ENCODE measurements at places on chromosomes 3 and 15.

DNA sequence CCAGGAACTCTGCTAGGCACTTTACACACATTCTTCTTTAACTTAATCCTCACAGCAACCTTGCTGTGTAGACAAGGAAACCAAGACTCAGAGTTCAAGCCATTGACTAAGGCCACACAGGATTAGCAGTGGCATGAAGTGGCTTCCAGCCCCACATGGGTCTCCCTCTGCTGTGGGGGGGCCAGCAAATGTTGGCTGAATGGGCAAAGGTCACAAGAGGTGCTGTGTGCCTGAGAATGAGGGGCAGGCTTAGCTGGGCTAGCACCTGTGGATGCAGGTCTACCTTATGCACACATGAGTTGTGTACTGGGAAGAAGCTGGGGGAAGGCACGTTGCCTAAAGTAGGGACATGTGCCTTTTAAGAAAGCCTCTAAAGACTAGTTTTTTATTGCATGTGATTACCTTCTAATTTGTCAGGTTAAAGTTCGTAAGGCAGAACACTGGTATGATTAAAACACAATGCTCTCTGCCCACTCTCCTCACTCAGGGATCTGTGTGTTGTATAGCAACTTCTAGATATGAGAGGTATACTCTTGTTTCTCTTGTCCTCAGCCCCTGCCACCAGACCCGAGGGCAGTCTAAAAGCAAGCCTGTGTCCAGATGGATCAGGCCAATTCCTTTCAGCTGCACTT lies 10.9 kb downstream of the BAHD1 start:
- no peak overlapping the region for H3K4me3 ChIP-seq
- H3K27ac ChIP-seq = no peak overlapping the region
- H3K4me1 ChIP-seq = peaks cover 23% of the 10 kb centered on the region
- no peaks in the 10 kb centered on the region for H3K36me3 ChIP-seq
- peaks cover 3% of the 10 kb centered on the region for H3K27me3 ChIP-seq
- DNase-seq = no peak

GRCh38 chr3:127101411-127102187 lies 91.3 kb upstream of the PRR23E start:
- peaks cover 12% of the 10 kb centered on the region for H3K27me3 ChIP-seq
- H3K4me3 ChIP-seq = no peak overlapping the region
- peaks cover 12% of the 10 kb centered on the region for H3K4me1 ChIP-seq

DNA sequence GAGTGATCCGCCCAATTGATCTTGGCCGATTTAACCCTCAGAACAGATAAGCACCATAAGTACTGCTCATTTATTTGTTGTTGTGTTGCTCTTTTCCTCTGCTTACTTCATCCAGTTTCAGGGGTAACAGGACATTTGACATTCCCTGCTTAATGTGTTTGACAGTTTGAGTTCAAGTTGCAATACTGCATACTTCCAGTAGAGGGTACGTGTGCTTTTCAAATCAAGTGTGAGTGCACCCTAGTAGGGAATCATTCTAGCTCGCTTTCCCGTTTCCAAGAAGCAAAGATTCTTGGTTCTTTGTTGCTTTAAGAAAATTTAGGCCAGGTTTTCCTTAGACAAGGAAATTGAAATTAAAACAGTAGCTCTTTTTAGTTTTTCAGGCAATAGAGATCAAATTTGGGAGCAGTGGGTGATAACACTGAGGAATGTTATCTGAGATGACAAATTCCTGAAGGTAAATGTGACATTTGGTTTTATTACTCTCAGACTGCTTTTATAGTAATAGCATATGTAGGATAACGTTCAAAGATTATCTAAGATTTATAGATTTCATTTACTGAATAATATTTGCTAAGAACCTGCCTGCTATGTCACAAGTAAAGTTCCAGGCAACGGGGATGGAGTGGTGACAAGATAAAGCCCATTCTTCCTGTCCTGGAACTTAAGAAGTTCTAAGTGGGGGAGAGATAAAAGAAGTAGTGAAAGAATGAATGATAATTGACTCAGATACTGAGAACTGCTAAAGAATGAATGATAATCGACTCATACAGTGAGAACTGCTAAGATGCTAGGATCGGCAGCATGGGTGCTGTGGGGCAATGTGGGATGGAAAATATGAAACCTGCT lies 73.3 kb downstream of the SYNPR start:
- no peak overlapping the region for H3K27ac ChIP-seq
- DNase-seq = no peak
- H3K27me3 ChIP-seq = no peaks in the 10 kb centered on the region
- no peaks in the 10 kb centered on the region for H3K4me1 ChIP-seq
- H3K4me3 ChIP-seq = no peak overlapping the region

DNA sequence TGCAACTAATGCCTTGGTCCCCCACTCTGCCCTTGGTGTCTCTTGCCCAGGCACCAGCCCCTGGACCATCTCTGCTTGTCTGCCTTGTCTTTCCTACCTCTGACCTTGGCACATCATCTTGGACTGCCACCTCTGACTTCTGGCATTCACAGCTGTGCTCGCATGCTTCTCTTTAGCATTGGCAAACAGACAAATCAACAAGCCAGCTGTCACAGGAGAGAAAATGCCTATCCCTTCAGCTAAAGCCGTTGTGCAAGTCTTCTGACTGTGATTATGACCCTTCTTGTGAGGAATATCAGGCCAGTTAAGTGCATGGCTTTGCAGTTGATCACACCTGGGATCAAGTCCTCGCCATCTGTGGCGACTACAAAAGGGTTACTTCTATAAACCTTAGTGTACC lies 84.6 kb downstream of the PRICKLE2 start:
- no peak for DNase-seq
- H3K36me3 ChIP-seq = peaks cover 5% of the 10 kb centered on the region
- peak overlapping the region; percentile 8 for H3K27ac ChIP-seq
- peaks cover 33% of the 10 kb centered on the region for H3K4me1 ChIP-seq

DNA sequence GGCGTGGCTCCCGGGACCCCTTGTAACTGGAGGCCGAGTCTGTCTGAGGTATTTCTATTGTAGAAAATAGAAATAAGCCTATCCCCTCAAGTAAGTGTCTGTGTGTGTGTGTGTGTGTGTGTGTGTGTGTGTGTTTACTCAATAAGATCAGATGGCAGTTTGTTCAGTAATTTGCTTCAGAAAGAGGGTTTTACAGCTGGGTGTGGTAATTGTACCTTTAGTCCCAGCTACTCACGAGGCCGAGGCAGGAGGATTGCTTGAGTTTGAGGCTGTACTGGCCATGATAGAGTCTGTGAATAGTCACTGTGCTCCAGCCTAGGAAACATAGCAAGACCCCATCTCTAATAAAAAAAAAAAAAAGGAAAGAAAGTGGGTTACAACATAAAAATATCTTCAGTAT lies 8.7 kb downstream of the SPINT1 start:
- H3K4me1 ChIP-seq = peaks cover 9% of the 10 kb centered on the region
- H3K36me3 ChIP-seq = no peaks in the 10 kb centered on the region
- no peak overlapping the region for H3K27ac ChIP-seq
- H3K27me3 ChIP-seq = peaks cover 5% of the 10 kb centered on the region
- H3K4me3 ChIP-seq = no peak overlapping the region

- no peak for DNase-seq
- H3K36me3 ChIP-seq = no peaks in the 10 kb centered on the region
- H3K27ac ChIP-seq = no peak overlapping the region
- no peaks in the 10 kb centered on the region for H3K27me3 ChIP-seq
Measured at GRCh38 chr3:187902936-187903335, 157.7 kb upstream of the BCL6 start.

- no peak for DNase-seq
- H3K27me3 ChIP-seq = no peaks in the 10 kb centered on the region
- H3K27ac ChIP-seq = no peak overlapping the region
- no peaks in the 10 kb centered on the region for H3K4me1 ChIP-seq
Measured at GRCh38 chr15:97479957-97480356, 480.5 kb upstream of the ARRDC4 start.

DNA sequence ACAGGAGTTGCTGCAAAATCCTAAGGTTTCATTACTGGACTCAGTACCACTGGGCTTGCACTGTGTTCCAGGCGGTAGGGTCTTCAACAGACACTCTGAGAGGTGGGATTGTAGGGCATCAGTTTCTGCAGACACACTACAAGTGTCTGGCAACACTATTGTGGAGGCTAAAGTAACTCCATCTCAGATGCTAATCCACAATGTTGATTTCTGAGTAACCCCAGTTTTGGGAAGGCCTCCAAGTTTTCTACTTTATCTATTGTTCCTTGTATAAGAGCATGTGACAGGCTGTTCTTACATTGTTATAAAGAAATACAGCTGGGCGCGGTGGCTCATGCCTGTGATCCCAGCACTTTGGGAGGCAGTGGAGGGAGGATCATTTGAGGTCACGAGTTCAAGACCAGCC lies 2.5 kb upstream of the ABHD5 start:
- no peaks in the 10 kb centered on the region for H3K36me3 ChIP-seq
- no peak overlapping the region for H3K27ac ChIP-seq
- DNase-seq = no peak
- H3K27me3 ChIP-seq = peaks cover 10% of the 10 kb centered on the region
- peaks cover 5% of the 10 kb centered on the region for H3K4me1 ChIP-seq

GRCh38 chr15:51382787-51383186 lies 41.3 kb downstream of the GLDN start:
- H3K4me3 ChIP-seq = no peak overlapping the region
- H3K27ac ChIP-seq = no peak overlapping the region
- peak; percentile 67 for DNase-seq
- peaks cover 5% of the 10 kb centered on the region for H3K27me3 ChIP-seq

- H3K27me3 ChIP-seq = peaks cover 12% of the 10 kb centered on the region
- no peak overlapping the region for H3K27ac ChIP-seq
- no peaks in the 10 kb centered on the region for H3K36me3 ChIP-seq
- no peak overlapping the region for H3K4me3 ChIP-seq
- peaks cover 5% of the 10 kb centered on the region for H3K4me1 ChIP-seq
Measured at GRCh38 chr15:41968701-41969100, 3.7 kb downstream of the EHD4 start.

- no peaks in the 10 kb centered on the region for H3K36me3 ChIP-seq
- H3K27ac ChIP-seq = no peak overlapping the region
- DNase-seq = no peak
- H3K4me1 ChIP-seq = no peaks in the 10 kb centered on the region
- peaks cover 4% of the 10 kb centered on the region for H3K27me3 ChIP-seq
- no peak overlapping the region for H3K4me3 ChIP-seq
Measured at GRCh38 chr15:60961541-60962485, 267.3 kb downstream of the RORA start.

DNA sequence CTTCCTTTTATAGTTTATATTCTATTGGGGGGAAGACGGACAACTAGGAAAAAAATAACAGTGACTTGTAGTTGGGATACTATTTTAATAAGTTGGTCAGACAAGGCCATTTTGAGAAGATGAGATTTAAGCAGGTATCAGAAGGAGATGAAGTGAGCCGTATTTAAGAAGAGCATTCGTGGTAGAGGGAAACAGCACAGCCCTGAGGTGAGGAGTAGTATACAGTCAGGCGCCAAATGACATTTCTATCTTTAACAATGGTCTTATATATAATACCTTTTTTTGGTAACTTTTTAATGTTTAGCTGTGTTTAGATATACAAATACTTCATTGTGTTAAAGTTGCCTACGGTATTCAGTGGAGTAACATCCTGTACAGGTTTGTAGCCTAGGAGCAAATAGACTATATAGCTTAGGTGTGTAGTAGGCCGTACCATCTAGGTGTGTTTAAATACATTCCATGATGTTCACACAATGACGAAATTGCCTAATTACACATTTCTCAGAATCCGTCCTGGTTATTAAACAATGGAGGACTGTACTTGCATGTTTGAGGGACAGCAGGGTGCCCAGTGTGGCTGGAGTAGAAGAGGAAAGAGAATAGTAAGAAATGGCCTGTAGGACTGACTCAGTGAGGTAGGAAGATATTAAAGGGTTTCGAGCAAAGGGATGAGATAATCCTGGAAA lies 1.6 kb downstream of the NKTR start:
- no peak for DNase-seq
- peak overlapping the region; percentile 94 for H3K27ac ChIP-seq
- H3K36me3 ChIP-seq = peaks cover 9% of the 10 kb centered on the region

DNA sequence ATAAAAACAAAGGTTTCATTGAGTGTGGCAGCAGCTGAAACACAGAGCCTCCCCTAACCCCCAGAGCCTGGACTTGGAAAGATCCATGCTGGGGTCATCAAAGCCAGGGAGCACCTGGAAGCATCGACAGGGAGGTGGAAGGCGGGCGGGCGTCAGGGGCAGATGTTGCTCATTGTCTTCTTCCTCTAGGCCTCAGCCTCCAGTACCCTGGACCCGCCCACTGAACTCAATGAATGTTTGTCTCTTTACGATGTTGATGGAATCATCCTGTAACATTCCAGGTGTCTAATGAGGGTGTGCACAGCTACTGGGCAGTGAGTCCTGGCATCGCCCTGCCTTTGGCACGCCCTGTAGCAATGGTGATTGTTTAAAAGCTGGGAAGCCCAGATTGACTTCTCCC lies 9.8 kb downstream of the GP5 start:
- H3K27ac ChIP-seq = no peak overlapping the region
- H3K4me3 ChIP-seq = no peak overlapping the region

DNA sequence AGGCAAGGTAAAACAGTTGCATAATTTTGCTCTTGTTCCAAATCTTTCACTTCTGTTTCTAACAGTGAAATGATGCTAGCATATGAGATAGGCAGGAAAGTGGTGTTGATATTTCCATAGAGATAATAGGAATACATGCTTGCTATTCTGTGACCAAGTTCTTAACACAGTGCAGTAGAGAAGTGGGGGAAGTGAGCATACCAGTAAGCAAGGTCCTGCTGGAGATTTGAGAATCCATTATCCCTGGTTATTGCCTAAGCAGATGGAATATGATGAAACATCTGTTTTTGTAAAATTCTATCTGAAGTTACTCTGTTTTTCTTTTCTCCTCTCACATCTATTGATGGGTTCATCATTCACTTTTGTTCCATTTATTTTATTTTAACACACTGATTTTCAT lies 28.7 kb downstream of the USP8 start:
- no peak overlapping the region for H3K4me3 ChIP-seq
- no peaks in the 10 kb centered on the region for H3K36me3 ChIP-seq
- no peak overlapping the region for H3K27ac ChIP-seq
- no peaks in the 10 kb centered on the region for H3K27me3 ChIP-seq
- peaks cover 8% of the 10 kb centered on the region for H3K4me1 ChIP-seq

DNA sequence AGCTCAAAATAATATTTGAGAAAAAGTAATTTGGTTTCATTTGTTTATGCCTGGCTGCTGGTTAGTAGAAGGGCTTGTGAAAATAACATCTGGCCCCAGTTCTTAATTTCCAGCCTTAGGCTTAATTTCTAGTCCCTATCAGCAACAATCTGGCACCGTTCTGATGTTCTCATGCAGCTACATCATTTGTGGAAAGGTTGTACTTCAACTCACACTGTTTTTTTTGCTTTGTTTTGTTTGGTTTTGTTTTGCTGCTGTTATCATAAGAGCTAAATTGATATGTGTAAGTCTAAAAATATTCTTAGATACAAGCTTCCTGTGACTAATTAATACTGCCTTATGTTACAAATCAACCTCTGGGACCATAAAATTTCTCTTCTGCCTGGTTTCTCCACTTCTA lies 8.9 kb downstream of the CPA3 start:
- H3K36me3 ChIP-seq = no peaks in the 10 kb centered on the region
- H3K4me1 ChIP-seq = peaks cover 6% of the 10 kb centered on the region
- no peak for DNase-seq
- no peak overlapping the region for H3K27ac ChIP-seq
- no peaks in the 10 kb centered on the region for H3K27me3 ChIP-seq

DNA sequence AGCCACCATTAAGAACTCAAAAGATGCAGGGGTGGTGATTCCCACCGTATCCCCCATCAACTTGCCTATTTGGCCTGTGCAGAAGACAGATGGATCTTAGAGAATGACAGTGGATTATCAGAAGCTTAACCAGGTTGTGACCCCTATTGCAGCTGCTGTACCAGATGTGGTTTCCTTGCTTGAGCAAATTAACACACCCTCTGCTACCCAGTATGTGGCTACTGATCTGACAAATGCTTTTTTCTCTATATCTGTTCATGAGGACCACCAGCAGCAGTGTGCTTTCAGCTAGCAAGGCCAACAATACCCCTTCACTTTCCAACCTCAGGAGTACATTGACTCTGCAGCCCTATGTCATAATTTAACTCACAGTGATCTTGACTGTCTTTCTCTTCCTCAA lies 8.6 kb upstream of the MCF2L2 start:
- H3K27ac ChIP-seq = no peak overlapping the region
- no peaks in the 10 kb centered on the region for H3K27me3 ChIP-seq
- H3K4me3 ChIP-seq = no peak overlapping the region
- DNase-seq = no peak

All from glutamatergic neuron (in vitro differentiated cells).